ENCODE measurements at places on chromosomes 12 and 14.

- no peak for DNase-seq
Measured at GRCh38 chr14:101008631-101009336, 105.3 kb upstream of the RTL1 start.

DNA sequence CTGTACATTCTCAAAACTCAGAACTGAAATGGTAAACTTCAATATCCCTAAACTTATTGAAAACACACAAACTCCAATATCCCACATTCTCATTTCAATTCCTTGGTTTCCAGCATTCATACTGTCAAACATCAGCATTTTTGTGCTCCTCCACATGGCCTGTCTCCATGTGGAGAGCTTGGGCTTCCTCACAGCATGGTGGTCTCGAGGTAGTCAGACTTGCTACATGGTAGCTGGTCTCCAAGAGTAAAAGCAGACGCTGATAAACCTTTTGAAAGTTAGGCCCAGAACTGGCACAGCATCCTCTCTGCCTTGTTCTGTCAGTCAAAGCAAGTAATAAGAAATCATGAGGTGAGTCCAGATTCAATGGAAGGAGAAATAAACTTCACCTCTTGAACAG lies 70.5 kb downstream of the VCPKMT start:
- DNase-seq: no peak

- no peak for DNase-seq
Measured at GRCh38 chr12:122106843-122107242, 28.3 kb downstream of the MLXIP start.

- no peak for DNase-seq
Measured at GRCh38 chr12:90938451-90938850, 16.5 kb downstream of the CCER1 start.

- DNase-seq: no peak
Measured at GRCh38 chr12:121003650-121004049, 12.6 kb downstream of the C12orf43 start.

GRCh38 chr12:30023186-30023585 lies 239.4 kb upstream of the TMTC1 start:
- DNase-seq: no peak

DNA sequence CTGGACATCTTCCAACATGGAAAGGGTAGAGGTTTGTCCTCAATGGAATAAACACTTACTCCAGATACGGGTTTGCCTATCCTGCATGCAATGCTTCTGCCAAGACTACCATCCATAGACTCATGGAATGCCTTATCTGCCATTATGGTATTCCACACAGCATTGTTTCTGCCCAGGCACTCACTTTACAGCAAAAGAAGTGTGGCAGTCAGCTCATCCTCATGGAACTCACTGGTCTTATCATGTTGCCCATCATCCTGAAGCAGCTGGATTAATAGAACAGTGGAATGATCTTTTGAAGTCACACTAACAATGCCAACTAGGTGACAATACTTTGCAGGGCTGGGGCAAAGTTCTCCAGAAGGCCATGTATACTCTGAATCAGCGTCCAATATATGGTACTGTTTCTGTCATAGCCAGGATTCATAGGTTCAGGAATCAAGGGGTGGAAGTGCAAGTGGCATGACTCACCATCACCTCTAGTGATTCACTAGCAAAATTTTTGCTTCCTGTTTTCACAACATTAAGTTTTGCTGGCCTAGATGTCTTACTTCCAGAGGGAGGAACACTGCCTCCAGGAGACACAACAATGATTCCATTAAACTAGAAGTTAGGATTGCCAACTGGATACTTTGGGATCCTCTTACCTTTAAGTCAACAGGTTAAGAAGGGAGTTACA lies 140.4 kb downstream of the SLC35F4 start:
- no peak for DNase-seq

GRCh38 chr12:31820832-31821231 lies 92.0 kb upstream of the AMN1 start:
- no peak for DNase-seq

GRCh38 chr12:64694130-64695040 lies 64.8 kb downstream of the GNS start:
- DNase-seq: no peak

DNA sequence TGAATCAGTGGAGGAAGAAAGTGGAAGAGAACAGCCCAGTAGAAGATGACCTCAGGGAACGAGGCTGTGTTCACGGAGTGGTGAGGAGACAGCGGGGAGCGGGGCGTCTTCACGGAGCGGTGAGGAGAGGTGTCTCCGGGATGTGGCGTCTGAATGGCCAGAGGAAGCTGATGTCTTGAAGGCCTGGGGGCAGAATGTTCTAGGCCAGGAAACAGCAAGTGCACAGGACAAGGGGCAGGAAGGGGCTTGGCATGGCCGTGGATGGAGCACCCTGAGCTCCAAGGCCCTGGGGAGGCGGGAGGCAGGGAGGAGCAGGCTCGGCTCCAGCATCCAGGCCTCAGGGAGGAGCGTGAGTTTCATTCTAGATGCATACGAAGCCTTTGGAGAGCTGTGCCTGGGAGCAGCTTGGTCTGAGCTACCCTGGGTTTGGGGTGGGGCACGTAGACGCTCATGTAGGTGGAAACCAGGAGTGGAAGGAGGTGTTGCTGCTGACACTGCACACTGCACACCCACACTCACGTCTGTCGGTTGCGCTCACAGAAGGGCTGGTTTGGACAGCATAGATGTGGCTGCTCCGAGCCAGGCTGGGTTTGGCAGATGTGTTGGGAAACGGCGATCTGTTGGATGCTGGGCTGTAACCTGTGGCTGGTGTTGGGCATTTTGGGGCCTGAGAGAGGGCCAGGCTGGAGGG lies 131.6 kb downstream of the ADGRD1 start:
- no peak for DNase-seq

DNA sequence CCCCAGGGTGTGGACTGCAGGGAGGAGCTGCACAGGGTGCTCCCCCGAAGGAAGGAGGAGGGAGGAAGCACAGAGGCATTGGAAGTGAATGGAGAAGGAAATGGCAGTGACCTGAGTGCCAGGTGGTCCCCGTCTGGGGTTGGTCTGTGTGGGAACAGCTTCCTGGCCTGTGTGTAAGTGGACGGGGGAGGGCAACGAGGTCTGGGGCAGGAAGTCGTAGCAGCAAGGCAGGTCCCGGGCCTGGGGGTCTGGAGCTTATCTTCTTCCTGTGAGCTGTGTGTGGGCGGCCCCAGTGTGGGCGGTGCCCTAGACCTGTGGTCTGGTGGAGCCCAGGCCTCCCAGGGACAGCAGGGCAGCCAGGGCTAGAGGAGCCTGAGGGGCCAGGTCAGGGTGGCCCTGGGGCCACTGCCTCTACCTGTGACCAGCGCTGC lies 382.1 kb downstream of the TMEM121 start:
- DNase-seq: no peak

DNA sequence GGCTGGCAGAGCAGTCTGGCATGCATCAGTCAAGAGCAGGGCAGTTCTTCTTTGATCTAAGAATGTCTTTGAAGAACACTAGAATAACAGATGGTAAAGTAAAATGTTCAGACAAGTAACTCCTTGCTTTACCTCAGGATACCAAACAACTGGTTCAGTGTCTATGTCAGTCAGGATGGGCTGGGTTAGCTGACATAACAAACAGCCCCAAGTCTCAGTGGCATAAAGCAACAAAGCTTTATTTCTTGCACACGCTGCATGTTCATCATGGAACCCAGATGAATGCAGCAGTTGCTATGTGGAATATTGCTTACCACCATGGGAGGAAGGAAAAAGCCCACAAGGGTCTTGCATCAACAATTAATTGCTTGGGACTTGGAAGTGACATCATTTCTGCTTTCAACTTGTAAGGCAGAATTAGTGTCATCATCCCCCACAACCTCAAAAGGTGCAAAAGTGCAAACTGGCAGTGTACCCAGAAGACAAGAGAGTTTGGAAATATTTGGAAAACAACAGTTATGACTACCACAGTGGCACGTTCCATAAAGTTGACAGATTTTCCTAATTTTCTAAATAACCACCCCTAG lies 21.2 kb downstream of the GPRC5D start:
- no peak for DNase-seq

GRCh38 chr12:1464925-1465324 lies 129.5 kb downstream of the FBXL14 start:
- no peak for DNase-seq

- DNase-seq: peak; percentile 30
Measured at GRCh38 chr12:69415471-69416275, 54.5 kb upstream of the FRS2 start.

DNA sequence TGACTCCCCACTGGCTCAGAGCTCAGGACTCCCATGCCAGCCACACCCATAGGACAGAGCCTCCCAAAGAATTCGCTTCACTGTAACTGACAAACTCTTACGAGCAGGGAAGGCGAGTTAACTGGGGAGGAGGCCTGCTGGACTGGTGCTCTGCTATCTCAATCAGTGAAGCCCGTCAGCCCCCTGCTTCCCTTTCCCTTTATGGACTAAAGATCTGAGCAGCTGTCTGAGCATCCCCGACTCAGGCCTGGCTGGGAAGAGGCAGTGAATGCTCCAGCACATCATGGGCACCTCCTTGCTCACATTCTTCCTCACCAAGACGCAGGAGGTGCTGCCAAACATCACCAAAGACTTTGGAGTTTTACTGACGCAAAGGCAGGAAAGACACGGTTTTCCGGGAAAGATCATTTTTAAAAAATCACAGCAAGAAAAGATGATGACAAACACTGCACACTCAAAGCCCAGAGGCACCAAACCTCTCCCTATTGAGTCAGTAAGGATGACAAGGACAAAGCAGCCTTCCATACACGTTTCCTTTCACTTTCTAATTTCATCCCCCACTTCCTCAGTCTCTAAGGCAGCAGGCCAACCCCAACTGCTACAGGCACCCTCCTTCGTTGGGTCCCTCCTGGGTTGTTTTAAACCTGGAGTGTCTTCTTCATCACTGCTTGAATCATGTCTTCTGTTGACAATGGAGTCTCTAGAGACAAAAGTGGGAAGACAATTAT lies 45.0 kb upstream of the P2RX7 start:
- DNase-seq: no peak

- no peak for DNase-seq
Measured at GRCh38 chr12:130764073-130764472, 48.0 kb upstream of the RIMBP2 start.

DNA sequence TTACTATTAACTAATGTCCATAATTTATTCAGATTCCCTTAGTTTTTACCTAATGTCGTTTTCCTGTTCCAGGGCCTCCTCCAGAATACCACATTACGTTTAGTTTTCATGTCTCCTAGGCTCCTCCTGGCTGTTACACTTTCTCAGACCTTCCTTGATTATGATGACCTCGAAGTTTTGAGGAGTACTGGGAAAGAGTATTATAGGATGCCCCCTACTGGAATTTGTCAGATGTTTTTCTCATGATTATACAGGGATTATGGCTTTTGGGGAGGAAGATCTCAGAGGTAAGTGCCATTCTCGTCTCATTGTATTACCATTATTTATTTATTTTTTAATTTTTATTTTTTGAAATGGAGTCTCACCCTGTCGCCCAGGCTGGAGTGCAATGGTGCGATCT lies 17.7 kb upstream of the C1S start:
- DNase-seq: no peak

GRCh38 chr12:52007158-52007921 lies 594 bp downstream of the TAMALIN start:
- no peak for DNase-seq

DNA sequence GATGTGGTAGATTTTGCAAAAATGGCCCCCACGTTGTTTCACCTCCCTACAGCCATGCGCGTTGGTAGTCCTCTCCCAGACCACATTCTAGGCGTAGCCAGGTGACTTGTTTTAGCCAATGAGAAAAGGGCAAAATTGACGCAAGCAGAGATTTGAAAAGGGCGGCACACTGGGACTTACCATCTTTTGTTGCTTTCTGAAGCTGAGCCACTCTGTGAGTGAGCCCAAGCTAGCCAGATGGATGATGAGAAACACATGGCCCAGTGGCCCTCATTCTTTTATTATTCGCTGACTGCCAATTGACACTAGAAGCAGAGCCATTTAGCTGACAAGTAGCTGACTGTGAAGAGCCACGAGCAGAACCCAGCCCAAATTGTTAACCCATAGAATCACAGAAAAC lies 142.0 kb upstream of the GZMB start:
- DNase-seq: no peak

DNA sequence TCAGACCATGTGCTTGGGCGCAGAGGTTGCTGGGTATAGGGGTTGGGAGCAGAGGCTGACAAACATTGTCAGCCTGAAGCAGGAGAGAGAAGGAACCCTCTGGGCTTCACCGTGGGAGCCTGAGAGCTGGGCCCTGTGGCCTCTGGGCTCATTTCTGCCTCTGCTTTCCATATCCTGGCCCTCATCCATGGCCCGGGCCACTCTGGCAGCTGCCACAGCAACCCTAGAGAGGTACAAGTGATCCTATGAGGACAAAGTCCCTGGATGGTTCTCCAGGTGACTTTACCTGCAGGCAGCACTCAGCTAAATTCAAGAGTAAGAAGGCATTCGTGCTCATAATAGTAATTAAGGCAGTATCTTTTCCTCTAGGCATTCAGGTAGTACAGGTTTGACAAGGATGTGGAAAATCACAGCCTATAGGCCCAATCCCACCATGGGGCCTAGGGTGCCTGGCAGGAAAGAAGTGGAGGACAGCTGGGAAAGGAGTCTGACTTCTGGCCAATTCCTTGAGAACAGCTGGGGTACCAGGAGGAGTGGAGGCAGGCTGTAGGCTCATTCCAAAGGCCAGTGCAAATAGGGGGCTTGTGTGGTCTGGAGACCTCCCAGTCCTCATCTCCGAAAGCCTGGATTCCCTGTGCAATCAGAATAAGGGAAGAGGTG lies 3.6 kb upstream of the TTC7B start:
- no peak for DNase-seq

- no peak for DNase-seq
Measured at GRCh38 chr12:118842866-118843265, 138.5 kb upstream of the SRRM4 start.

DNA sequence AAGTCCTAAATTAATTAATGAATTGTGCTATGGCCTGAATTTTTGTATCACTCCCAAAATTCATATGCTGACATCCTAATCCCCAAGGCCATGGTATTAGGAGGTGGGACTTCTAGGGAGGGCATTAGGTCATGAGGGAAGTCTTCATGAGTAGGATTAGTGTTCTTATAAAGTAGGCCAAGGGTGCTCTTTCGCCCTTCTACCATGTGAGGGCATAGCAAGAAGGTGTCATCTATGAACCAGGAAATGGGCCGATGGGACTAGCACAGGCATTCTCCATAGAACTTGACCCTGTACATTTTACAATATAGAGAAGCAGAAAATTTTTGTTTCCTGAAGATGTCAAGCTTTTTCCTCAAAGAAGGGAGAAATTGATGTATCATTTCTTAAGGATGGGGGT lies 12.5 kb downstream of the SYT10 start:
- DNase-seq: no peak

- no peak for DNase-seq
Measured at GRCh38 chr12:116133149-116133548, 144.3 kb downstream of the MED13L start.

GRCh38 chr12:95959107-95959506 lies 16.0 kb downstream of the AMDHD1 start:
- DNase-seq: no peak

DNA sequence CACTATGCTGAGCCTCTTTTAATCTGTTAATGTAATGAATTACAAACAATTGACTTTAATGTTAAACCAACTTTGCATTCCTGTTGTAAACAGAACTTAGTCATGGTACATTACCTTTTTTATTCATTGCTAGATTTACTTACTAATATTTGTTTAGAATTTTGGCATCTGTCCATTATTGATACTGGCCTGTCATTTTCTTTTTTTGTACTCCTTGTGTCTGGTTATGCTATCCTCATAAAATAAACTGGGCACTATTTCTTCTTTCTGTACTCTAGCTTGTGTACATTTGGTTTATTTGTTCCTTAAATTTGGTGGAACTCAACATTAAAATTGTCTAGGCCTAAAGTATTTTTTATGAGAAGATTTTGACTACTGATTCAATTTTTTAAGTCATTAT lies 32.1 kb downstream of the SPATA7 start:
- no peak for DNase-seq

Data from 8988T (cell line).